ENCODE measurements at places on chromosomes 6 and 20.

DNA sequence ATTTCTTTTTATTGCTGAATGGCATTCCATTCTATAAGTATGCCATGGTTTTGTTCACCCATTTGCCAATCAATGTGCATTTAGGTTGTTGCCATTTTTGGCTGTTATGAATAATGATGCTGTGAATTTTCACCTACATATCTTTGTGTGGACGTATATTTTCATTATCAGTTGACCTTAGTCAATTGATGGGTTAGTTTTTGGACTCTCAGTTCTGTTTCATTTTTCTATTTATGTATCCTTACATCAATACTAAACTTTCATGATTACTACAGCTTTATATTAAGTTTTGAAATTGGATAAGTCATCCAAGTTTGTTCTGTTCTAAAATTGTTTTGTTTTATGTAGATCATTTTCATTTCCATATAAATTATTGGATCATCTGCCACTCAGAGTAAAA is 261.9 kb upstream of the CNR1 start:
- DNase-seq: no peak

- DNase-seq: no peak
Measured at GRCh38 chr6:11067348-11067747, 23.2 kb upstream of the ELOVL2 start.

DNA sequence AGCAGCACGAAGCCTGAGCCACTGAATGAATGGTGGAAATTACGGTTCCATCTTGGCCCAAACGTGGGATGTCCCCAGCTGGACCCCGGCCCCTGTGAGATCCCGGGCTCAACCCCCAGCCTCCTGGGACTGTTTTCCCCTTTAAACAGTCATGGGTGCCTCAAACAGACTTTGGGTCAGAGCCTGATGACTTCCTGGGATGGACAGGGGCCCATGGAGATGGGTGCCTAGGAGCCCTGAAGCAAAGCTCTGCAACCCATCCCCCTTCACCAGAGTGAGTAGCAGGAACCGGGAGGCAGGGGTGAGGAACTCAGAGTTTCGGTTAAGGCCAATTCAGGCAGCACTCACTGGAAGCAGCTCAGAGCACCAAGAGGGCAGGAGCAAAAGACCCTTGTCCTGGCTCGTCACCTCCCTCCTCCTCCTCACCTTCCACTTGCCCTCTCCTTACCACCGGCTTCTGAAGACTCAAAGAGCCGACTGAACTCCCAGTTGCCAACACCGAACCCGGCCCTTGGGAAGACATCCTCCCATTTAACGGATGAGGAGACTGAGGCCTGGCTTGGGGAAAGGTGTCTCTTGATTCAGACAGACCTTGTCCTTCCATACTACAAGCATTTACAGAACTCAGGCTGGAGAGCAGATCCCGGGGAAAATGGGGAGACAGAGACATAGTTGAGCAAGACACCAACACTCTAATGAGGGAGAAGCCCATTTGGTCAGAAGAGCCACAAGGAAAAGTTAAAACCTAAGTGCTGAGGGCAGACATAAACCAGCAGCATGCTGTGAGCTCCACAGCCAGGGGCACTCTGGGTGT is 14.9 kb upstream of the TLDC2 start:
- DNase-seq: no peak

DNA sequence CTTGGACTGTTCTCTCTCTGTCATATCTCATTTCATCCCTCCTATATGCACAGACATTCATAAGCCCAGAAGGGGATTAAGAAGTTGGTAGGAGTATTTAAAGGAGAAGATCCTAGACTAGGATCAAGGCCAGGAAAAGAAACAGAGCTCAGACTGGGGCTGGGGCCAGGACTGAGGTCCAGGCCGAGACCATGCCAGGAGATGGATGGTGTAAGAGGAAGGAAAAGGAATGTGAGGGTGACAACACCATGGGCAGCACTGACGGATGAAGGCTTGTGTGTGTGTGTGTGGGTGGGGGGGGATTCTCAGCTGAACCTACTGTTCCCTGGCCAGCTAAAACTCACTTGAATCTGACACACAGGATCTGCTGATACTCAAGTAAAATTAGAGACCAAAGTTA is 182.1 kb downstream of the KIF6 start:
- no peak for DNase-seq

- no peak for DNase-seq
Measured at GRCh38 chr6:144683216-144684070, 398.3 kb downstream of the UTRN start.

- no peak for DNase-seq
Measured at GRCh38 chr6:130796313-130796905, 30.8 kb upstream of the SMLR1 start.

GRCh38 chr6:19297880-19298279 is 539.3 kb upstream of the ID4 start:
- DNase-seq: no peak

DNA sequence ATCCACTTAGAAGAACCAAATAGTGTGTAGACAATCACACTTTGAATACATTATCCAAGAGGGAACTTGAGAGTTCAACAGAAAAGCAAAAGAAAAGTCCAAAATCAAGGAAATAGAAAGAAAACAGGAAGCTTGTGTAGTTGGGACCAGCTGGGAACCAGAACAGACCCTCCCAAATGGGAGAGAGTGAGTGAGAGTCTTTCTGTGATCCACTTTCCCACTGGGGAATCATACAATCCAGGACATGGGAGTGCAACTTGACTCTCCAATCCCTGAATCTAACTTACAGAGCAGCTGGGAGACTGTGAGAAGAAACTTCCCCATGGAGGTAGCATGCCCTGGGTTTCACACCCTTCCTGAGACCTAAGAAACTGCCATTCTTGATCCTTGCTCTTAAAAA is 27.0 kb downstream of the TREML4 start:
- DNase-seq: no peak

GRCh38 chr6:56491606-56492328 is 150.9 kb downstream of the DST start:
- no peak for DNase-seq

DNA sequence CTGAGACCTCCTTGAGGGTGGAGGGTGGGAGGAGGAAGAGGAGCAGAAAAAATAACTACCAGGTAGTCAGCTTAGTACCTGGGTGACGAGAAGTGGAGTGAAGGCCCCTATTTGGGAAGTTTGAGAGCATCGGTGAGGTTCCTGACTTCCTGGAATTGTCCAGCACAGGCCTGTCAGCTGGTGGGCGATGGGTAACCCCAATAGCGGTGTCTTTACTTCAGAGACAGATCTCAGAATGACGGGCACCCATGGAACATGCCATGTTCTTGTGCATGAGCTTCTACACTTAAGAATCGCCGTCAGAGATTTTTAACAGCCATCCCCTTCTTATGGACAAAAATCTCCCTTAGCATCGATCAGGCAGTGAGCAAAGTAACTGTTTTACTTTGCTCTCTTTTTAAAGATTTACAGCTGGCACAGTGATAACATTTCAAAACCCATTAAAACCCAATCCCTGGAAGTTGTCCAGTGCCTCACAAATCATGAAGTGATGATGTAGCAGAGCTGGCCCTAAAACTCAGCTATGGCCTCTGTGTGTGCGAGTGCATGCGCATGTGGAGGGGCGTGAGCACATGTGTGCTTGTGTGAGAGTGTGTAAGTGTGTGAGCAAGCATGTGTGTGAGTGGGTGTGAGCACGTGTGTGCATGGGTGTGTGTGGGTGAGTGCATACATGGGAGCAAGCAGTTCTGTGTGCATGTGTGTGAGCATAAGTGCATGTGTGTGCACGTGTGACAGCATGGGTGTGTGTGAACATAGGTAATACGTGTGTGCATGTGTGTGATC is 85.2 kb downstream of the DLL1 start:
- DNase-seq: no peak

GRCh38 chr6:170485159-170485558 is 67.9 kb downstream of the PSMB1 start:
- DNase-seq: no peak

- no peak for DNase-seq
Measured at GRCh38 chr20:52031563-52032303, 159.8 kb downstream of the ZFP64 start.

GRCh38 chr20:33858666-33859065 is 47.5 kb downstream of the CHMP4B start:
- DNase-seq: no peak

DNA sequence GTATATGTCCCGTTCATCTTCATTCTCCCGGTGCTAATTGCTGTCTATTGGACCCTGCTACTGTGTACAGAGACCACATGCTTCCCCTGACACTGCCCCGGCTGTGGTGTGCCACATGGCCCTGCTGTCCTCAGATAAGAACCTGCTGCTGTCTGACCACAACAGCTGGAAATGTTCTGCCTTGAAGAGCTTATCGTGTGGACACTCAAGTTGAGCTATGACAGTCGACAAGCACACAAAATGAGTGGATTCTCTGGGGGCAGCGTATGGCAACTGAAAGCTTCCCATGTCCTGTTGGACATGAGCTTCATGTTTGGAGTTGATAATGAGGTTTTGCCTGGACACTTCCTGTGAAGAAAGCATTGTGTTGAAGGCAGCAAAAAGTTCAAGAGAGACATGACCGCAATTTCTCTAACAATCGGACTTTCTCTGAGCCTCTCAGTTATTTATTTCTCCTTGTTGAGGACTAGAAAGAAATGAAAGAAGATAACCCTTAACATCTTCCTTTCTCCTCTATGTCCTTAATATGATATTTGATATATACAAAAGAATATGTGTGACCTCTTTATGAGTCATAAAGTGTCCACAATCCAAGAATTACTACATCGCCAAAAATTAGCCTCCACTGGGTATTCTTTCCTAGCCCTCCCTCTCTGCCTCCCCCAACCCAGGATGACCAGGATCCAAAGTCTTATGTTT is 187.1 kb upstream of the TCF21 start:
- no peak for DNase-seq

DNA sequence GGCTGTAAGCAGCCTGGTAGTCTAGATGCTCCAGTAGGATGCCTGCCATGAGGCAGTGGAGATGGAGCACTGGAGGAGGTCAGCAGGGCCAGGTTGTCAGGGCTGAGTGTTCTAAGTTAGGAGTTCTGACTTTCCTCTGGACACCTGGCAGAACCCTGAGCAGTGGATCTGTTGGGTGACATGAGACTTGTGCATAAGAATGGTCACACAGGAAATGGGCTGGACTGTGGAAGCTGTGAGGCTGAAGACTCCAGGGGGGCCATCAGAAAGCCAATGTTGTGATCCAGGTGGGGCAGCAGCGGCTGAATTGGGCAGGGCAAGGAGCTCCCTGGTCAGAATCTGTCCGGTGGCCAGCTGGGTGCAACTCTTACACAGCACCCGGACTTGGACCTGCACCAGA is 23.9 kb upstream of the C20orf203 start:
- no peak for DNase-seq

- peak; percentile 48 for DNase-seq
Measured at GRCh38 chr20:38859070-38859690, 53.7 kb downstream of the PPP1R16B start.

DNA sequence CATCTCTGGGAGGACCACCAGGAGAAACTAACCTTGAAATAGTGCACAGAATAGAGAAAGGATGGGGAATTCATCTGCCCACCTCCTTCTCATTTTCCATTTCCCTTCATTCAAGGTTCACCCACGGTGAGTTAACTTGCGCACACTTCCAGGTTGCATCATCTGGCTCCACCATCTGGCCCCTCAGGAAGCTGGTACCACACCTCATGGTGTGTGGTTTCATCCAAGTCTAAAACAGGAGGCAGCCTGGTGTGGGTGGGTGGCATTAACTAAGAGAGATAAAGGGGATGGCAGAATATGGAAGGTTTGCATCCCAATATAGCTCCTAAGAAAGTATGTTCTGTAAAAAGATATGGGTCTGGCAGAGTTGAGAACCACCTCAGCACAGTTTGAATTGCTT is 3.8 kb downstream of the ZNF334 start:
- DNase-seq: no peak

DNA sequence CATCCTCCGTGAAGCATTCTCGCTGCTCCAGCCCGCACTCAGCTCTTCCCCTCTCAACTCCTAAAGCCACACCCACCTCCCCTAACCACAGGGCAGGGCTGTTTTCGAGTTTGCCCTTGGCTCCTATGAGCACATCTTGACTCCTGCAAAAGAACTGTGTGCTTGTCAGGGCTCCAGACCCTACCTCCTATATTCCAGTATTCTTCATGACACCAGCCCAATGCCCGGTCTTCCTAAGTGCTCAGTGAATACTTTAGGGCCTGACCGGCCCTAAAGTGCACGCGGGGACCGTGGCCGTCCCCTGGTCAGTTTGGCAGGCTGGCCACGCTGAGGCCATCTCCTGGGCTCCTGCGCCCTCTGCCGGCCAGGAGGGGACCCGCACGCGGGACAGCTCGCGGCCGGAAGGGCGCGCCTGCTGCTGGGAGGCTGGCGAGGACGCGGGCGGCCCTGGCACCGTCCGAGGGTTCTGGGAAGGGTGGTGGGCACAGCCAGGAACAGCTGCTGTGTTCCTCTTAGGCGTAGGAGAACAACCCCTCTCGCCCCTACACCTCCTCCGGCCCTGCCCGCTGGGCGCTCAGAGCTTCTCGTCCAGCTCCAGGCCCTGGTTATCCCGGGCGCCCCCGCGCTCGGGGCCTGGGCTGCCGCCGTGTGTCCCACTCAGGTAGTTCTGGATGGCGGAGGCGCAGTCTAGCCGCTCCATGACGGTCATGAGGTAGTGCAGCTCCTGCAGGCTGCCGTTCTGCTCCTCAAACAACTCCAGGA is 11.0 kb downstream of the UNC5CL start:
- DNase-seq: peak; percentile 82
